GM04504 (cell line): ENCODE measurements at places on chromosomes 1 and 21.

DNA sequence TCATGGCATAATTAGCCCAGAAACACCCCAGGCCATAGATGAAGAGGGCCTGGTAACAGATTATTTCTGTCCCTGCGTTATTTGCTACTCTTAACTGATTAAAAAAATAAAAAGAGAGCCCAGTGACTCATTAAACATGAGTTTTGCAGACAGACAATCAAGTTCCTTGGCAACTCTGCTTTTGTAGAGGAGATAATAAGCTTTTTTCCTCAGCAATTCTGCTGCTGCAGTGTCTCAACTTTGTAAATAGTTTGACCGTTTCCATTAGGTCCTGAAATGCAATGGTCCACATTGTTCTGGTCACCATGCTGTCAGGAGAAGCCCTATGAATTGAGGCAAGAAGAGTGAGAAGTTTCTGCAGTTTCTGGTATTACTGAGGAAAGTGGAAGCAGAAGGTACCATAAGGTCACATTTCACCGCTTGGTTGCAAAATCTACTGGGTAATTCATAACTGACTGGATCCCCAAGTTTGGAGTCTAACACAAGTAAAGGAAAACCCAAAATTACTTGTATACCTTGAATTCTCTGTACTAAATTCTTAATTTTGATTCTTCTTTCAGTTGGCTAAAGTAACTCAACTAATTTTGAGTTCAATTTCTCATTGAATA, 139.5 kb downstream of the ZZZ3 start:
- no peak for DNase-seq

- no peak for DNase-seq
These were observed 16.3 kb downstream of the BATF3 start for GRCh38 chr1:212683357-212683722.

- no peak for DNase-seq
These were observed 29.7 kb downstream of the HSPA13 start for GRCh38 chr21:14353231-14353630.

- DNase-seq: no peak
These were observed 107.3 kb upstream of the ST6GALNAC5 start for GRCh38 chr1:76759950-76760349.

DNA sequence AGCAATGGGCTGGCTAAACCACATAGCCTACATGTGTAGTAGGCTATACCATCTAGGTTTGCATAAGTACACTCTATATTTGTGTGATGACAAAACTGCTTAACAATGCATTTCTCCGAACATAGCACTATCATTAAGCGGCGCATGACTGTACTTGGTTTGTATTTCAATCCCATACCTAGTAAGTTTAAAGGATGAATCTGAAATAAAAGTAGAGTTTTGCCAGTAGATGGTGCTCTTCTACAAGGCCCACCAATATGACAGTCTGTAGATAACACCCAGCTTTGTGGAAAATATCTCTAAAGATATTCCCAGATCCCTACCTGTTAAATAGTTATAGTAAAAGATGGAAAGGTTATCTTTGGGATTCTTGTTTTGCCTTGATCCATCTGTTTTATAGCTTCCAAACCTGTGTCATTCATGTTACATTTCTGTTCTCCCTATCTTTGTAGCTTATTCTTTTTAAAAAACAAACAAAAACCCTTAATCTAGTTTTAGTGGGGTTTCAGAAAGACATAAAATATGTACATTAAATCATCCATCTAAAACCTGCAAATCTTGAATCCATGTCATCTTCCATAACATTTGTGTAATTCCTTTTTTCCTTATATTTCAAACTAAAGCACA, 33.9 kb upstream of the ASPM start:
- DNase-seq: peak; percentile 17

DNA sequence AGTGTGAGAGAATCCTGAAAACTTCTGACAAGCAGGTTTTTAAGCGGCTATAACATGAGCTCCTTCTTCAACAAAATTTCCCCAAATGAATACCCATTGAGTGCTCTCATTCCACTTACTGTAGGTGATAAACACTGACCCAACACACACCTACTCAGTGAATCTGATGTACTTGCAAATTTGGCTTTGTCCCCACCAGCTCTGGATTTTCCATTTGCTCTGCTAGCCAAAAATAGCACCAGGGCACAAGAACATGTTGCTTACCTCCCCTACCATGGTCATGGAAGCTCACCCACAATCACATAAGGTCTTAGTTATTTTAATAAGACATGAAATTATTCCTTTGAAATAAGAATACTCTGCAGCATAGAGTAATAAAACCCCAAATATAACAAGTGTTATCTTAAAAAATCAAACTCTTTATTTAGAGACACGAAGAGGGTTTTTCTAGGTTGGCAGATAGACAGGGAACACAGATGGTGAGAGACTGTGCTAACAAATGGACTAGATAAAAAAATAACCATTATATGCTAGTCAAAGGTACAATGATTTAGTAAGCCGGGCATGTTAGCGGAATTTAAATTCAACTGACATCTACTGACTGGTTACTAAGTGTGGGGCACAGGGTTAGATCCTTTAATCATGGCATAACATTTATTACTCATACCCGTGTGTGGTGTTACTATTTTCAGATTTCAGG, 291.9 kb downstream of the KCNH1 start:
- DNase-seq: no peak

GRCh38 chr1:147720557-147720956, 39.8 kb downstream of the GJA5 start:
- no peak for DNase-seq

DNA sequence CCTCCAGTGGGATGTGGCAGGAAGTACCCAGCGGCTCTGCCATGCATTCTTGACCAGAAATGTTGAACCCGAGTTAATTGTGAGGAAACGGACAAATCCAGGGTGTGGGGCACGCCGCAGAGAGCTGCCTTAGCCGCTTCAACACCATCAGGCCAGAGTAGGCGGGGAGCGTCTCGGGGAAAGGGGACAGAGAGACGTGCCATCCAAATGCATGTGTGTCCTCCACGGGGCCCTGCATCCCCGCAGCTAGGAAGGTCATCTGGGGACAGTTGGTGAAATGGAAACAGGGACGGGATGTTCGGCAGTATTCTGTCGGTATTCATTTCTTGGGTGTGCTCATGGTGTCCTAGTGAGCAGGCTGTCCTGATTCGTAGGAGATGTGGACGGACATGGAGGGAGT, 59.1 kb upstream of the TRAPPC10 start:
- DNase-seq: no peak

DNA sequence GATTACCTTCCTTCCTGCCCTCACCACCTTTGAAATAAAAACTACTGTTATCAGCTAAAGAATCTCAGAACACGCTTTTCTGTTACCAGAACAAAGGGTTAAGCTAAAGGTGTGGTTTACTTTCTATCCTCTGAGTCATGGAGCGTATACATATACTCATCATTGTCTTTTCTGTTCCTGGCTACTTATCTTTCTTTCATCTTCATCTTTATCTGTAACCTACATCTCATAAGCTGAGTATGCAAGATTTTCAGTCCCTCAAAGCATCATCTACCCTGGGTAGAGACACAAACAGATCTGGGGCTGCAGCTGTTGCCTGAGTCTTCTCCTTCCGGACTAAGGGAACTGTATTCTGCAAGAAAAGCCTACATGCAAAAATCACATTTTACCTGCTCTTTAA, 75.6 kb downstream of the LMO4 start:
- no peak for DNase-seq

DNA sequence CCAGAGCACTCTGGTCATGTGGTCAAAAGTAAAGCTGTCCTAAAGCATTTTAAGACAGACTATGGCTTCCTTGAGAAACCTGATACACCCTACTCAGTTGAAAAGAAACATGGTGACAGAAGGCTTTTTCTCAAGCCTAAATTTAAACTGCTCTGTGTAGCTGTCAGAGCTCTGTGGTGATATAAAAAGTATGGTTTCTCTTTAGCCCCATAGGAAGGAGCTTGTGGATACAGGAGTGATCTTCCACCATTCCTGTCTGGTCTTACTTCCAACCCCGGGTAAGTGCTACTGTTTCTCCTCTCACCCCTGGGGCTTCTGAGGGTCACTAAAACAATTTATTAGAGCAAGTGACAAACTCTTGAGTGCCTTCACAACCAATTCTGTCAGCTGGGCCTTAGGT, 8.5 kb downstream of the TP53BP2 start:
- DNase-seq: no peak

- no peak for DNase-seq
These were observed 206.3 kb downstream of the KIF26B start for GRCh38 chr1:245361065-245361464.

DNA sequence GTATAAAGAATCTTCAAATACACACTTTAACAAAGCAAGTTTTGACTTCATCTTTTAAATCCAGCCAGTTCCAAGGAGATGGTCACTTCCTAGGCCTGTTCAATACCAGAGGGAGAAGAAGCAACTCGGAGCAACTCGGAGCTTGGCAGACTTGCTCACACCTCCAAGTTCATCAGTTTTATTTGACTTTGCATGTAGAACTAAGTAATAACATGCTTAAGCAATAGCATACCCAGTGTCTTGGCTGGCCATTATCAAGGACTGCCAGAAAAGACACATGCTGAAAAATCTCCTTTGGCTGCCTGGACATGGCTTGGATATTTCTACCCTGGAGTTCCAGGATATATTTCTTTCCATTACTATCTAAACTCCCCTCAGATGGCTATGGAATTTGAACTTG, 52.6 kb downstream of the GNG12 start:
- DNase-seq: no peak

GRCh38 chr1:223810586-223810985, 35.2 kb downstream of the TP53BP2 start:
- DNase-seq: no peak

DNA sequence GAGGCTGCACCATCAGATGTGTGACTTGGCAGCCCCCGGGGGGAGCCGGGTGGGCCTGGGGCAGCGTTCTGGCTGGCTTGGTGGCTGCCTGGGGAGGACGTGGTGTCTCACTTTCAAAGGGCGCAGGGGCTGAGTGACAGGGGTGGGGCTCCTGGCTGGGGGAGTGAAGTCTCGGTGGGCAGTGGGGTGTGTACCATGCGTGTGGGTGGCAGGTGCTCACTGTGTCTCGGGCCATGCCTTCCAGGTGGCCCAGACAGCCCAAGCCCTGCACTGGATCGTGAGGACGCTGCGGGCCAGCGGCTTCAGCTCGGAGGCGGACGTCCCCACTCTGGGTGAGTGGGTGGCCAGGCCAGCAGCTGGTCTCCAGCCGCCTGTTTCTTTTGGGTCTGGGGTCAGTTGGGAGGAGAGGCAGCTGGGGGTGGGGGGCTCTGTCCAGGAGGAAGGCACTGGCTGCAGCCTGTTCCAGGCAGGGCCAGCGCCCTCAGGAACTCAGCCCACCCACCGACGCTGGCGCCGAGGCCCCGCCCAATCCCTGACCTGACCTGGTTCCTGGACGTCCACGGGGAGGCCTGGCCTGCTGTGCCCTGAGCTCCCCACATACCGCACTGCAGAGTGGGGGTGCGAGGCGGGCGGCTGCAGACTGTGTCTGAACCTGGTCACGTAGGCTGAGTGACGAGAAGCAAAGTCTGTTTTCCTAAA, 30.6 kb upstream of the LRRC3 start:
- DNase-seq: no peak

DNA sequence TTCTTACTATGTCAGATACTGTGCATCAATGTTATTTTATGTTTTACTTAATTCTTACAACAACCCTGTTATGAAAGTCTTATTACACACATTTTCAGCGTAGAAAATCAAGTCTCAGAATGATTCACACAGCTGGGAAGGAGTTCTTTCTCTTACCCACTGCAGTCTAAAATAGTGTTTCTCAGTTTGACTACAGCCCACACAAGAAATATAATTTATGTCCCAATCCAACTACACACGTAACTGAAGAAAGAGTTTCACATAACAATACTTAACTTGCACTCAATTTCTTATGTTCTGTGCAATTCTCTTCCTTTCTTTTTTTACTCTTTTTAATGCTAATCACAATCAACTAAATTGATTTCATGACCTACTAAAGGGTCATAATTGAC, 252.8 kb upstream of the ADGRL2 start:
- DNase-seq: no peak
